Activated CD4-positive, alpha-beta T cell treated with anti-CD3 and anti-CD28 coated beads, Interleukin-10, Interleukin-2, amounts not matched to agents 100 ng/mL and 50 ng/mL, durations not matched to agents 16 hours and 8 hours (primary cell): ENCODE measurements at places on chromosomes 13 and 19.

GRCh38 chr13:42477596-42478190, 96.3 kb upstream of the TNFSF11 start:
- no peak for DNase-seq

DNA sequence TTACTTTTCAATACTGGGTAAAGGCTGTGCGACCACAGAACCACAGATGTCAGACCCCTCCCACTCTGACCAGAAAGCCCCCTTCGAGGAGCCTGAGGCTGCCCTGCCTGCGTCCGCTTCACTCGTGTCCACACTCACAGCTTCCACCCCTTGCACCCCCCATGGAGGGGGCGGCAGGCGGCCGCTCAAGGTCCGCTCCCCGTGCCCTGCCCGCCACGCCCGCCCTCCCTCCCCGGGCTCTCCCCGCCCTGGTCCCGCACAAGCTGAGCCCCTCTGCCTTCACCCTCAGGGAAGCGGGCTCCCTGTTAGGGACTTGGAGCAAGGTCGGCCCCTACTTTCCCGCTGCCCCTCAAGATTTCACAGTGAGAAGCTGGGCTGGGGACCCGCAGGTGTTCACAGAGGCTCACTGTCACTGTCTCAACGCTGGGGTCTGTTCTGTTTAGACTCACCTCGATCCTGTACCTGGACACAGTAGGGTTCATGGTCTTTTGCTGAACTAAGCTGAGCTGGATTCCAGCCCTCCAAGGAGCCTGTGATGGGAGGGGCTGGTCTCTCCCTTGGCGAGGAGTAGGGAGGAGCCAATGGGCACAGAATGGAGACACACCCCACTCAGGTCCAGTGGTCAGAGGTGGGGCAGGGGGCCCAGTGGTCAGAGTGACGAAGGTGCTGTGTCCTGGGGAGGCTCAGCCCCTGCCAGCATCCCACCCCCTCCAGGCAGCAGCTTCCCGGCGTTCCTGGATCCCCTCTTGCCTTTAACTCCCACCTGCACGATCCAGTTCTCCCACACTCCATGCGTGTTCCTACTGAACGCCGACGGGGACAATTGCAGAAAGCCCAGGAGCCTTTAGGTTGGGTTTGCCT, 69.5 kb downstream of the SPACA7 start:
- DNase-seq: no peak

GRCh38 chr13:39407138-39407537, 195.9 kb downstream of the LHFPL6 start:
- DNase-seq: no peak

DNA sequence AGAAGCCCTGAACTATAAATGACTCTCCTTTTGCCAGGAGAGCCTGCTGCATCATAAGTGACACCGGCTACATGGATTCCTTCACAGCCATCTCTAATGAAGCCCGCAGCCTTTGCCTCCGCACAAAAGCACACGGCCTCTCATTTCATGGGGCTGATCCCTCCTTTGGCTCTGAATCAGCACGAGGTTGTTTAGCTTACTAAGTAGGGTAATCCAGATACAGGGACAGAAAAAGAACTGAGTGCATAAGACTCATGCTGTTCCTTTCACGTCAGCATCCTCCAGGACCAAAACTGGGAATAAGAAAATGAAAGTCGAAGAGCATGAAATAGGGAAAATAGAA, 136.3 kb downstream of the DCT start:
- DNase-seq: no peak

GRCh38 chr13:48827709-48828108, 148.0 kb upstream of the FNDC3A start:
- no peak for DNase-seq

GRCh38 chr13:68636784-68637183, 1406.6 kb upstream of the PCDH9 start:
- no peak for DNase-seq

GRCh38 chr19:37506387-37507166, at the start of gene ZNF793:
Gene ZNF793 (plus strand): TSS chr19:37506939. CDS start chr19:37523440, 16,501 bp downstream.
- peak; percentile 71 for DNase-seq

GRCh38 chr13:83182845-83183244, 699.4 kb downstream of the SLITRK1 start:
- no peak for DNase-seq

- no peak for DNase-seq
These were observed 331.5 kb downstream of the ZNF536 start for GRCh38 chr19:30703645-30704044.

DNA sequence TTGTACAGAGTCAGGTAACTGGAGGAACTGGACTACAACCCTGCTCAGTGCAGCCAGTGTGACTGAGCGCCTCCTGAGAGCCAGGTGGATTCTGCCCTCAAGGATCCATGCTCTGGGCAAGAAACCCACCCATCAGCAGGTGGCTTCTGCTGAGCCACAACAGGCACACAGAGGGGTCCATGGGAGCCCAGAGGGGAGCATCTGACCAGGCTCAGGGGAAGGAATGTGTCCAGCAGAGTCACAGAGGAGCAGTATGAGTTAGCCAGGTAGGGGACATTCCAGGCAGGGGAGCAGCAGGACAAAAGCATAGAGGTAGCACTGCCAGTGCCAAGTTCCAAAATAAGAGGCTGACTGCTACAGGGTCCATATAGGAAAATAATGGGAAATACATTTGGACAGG, 19.9 kb downstream of the DHRS12 start:
- DNase-seq: no peak

DNA sequence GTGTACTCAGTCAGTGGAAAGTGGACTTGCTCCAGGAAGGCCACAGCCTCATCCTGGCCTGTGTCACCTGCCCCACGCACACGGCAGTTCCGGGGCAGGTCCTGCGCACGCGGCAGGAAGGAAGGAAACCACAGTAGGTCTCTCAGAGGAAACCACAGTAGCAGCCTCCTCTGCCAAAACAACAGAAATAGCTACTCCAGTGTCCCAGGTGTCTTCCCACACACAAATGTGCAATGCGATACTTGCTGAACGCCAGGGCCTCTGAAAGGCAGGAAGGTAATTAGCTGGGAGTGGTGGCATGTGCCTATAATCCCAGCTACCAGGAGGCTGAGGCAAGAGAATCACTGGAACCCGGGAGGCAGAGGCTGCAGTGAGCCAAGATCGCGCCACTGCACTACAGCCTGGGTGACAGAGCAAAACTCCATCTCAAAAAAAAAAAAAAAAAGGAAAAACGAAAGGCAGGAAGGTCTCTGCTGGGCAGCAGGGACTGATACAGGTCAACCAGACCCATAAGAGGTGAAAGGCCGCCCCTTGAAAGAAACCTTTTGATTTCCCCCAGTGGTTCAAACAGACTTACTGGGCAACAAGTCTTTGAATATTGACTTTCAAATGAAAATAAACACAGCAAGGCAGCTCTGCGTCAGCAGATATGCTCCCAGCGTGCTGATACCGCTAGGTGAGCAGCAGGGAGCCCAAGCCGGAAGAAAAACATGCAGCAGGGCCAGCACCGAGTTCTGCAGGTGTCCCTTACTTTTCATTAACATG, 49.5 kb downstream of the CRYL1 start:
- peak; percentile 88 for DNase-seq

DNA sequence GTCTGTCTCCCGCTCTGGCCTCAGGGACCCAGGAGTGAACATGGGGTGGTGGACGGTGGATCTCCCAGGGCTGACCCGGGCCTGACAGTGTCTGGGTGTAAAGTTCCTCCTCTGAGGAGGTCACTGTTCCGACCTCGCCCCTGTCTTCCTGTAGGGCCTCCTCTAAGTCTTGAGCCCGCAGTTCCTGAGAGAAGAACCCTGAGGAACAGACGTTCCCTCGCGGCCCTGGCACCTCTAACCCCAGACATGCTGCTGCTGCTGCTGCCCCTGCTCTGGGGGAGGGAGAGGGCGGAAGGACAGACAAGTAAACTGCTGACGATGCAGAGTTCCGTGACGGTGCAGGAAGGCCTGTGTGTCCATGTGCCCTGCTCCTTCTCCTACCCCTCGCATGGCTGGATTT, at the start of gene SIGLEC9:
Gene SIGLEC9 (plus strand): TSS at position 178 of the 400 bp plus-strand sequence. CDS start 69 bp downstream, at position 247.
- DNase-seq: no peak

GRCh38 chr13:41352935-41353840, 42.1 kb downstream of the NAA16 start:
- peak; percentile 65 for DNase-seq

DNA sequence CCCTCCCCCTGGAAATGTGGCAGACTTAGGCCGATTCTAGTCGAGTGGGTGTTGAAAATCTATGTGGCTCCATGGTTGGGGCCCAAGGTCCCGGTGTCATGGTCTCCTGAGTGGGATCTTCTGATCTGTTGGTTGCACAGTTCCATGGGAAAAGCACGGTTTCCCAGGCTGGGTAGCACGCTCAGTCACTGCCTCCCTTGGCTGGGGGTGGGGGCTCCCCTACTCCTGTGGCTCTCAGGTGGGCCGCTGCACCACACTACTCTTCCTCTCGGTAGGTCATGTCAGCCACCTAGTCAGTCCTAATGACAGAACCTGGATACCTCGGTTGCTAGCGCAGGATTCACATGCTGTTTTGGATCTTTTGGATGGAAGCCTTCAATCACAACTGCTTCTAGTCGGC, 247.0 kb downstream of the SPRY2 start:
- no peak for DNase-seq

GRCh38 chr19:18070181-18070580, 16.6 kb downstream of the IL12RB1 start:
- no peak for DNase-seq

GRCh38 chr19:17576758-17577456, 21.5 kb downstream of the COLGALT1 start:
- peak; percentile 37 for DNase-seq

GRCh38 chr13:99003851-99004471, 26.1 kb upstream of the DOCK9 start:
- DNase-seq: no peak

DNA sequence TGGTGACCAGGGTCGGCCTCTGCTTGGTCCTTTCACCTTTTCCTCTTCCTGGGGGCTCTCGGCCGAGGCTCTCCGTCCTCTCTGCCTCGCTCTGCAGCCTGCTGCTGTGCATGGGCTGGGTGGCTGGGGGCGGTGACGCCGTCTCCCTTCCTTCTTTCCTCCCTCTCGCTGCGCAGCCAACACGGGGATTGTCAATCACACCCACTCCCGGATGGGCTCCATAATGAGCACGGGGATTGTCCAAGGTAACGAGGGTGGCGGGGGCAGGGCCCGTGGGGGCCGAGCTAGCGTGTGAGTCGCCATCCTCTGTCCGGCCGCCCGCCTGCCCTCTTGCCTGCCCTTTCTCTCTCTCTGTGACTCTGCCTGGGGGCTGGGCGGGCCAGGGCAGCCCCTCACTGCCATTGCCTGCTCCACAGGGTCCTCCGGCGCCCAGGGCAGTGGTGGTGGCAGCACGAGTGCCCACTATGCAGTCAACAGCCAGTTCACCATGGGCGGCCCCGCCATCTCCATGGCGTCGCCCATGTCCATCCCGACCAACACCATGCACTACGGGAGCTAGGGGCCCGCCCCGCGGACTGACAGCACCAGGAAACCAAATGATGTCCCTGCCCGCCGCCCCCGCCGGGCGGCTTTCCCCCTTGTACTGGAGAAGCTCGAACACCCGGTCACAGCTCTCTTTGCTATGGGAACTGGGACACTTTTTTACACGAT, 7.1 kb downstream of the YIPF2 start:
- no peak for DNase-seq

- peak; percentile 85 for DNase-seq
These were observed 885 bp downstream of the TGFB1 start for GRCh38 chr19:41352609-41353465.

GRCh38 chr19:54335164-54335563, 3.8 kb downstream of the LILRA4 start:
- no peak for DNase-seq

GRCh38 chr13:30371649-30372265, 50.5 kb upstream of the UBE2L5 start:
- peak; percentile 91 for DNase-seq

DNA sequence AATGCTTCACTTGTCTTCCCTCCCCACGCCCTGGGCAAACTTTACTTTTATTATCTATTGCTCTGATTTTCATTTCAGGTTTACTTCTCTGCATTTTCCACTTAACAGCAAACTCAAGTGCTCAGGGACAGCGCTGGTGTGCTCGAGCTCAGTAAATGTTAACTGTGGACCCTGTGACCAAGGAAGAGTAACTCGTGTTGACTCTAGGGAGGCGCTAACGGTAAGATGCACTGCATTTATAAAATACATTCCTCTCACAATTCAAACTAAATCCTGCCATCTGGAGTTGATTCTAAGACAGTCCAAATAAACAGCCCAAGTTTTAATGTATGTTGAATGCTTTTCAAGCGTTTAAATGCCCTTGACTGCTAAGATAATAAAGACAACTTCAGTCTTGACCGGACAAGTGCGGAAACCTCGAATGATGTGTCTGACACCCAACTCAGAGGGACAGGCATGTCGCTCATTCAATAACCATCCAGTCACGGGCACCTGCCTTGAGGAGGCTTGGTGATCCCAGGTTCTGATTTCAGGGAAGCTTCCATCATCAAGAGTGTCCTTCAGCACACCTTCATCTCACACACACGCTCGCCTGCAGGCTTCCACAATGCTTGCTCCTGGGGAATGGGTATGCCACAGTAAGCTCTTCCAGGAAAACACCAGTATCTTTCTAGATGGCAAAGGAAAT, 93.2 kb downstream of the STK24 start:
- DNase-seq: no peak

DNA sequence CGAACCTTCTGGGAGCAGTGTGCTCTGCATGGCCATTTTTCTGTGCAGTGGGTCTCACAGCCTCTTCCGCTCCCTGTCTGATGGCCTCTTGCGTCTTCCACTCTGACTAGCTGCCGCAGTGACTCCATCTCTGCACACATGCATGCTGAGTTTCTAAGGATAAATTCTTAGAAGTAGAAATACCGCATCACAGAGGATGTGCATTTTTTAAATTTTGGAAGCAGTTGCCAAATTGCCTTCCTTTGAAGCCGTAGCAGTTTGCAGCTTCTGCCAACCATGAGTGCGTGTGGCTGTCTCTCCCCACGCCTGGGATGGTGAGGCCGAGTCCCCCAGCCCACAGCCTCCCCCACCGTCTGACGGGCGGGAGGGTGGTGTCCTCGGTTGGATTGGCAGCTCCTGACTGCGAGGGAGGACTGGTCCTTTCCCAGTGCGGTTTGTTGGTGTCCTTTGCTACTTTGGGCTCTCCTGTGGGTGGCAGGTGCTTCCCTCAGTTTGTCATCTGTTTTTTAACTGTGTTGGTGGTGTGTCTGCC, 9.8 kb downstream of the FZR1 start:
- DNase-seq: no peak

GRCh38 chr13:40984668-40985366, 34.3 kb downstream of the ELF1 start:
- peak; percentile 53 for DNase-seq

GRCh38 chr19:49347835-49348234, 12.6 kb downstream of the CD37 start:
- DNase-seq: peak; percentile 33

- no peak for DNase-seq
These were observed 15.7 kb downstream of the COL4A1 start for GRCh38 chr13:110291286-110291685.

GRCh38 chr13:40187841-40188591, 478.4 kb downstream of the FOXO1 start:
- DNase-seq: peak; percentile 43

GRCh38 chr13:38735665-38736440, 49.0 kb downstream of the FREM2 start:
- no peak for DNase-seq

GRCh38 chr13:27064252-27064995, 107.2 kb downstream of the USP12 start:
- no peak for DNase-seq

- DNase-seq: no peak
These were observed 30.9 kb upstream of the CYP2B6 start for GRCh38 chr19:40960062-40960685.
